Activated naive CD4-positive, alpha-beta T cell (primary cell): ENCODE measurements at places on chromosomes 2 and 18.

DNA sequence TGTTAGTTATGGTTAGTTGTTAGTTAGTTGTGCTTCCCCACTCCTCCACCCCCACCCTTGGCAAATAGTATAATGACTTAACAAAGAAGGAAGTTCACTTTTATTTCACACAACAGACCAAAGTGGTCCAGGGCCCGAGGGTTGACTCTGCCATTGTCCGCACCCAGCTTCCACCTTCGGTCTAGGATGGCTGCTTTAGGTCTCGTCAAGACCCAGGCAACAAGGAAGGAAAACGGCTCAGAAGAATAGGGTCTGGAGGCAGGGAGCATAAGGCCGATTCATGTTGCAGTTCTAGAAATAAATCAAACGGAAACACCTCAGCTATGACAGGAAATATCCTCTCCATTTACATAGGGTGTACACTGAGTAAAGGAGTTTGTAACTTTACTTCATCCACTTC, 206.0 kb upstream of the CXCR4 start:
- DNase-seq: no peak

DNA sequence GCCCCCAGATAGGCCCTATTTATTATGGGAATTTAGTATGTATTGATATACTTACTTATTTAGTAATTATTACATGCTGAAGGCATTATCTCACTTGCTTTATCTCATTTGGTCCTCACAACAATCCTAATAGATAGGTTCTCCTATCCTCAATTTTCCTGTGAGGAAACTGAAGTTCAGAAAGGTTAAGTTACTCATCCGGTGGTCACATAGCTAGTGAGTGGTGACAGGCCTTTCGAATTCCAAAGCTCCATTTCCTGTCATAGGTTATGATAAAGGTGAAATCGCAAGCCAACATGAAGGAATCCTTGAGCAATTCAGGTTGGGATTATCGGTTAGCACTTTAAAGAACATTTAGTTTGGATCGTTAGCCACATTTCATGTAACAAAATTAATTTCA, 33.3 kb downstream of the NAB1 start:
- no peak for DNase-seq

GRCh38 chr2:6764968-6765723, 100.6 kb downstream of the CMPK2 start:
- DNase-seq: no peak

GRCh38 chr2:179274749-179275148, 10.1 kb upstream of the SESTD1 start:
- DNase-seq: no peak

GRCh38 chr2:98134172-98135005, 47.4 kb downstream of the VWA3B start:
- no peak for DNase-seq
